ENCODE measurements at places on chromosomes 2 and 18. TPM values are rescaled to one million over a fixed set of nuclear protein-coding genes. Genes with fewer than 3 reads are reported as not detected.

Gene ACYP2
- polyA plus RNA-seq = 16.7 TPM

GRCh38 chr2:62050456-62051045 is 145.1 kb downstream of the COMMD1 start:
- no peak for DNase-seq

- no peak for DNase-seq
Measured at GRCh38 chr18:58991167-58991798, 126.6 kb downstream of the ZNF532 start.

Gene INHBB
- 0.09 TPM for polyA plus RNA-seq

DNA sequence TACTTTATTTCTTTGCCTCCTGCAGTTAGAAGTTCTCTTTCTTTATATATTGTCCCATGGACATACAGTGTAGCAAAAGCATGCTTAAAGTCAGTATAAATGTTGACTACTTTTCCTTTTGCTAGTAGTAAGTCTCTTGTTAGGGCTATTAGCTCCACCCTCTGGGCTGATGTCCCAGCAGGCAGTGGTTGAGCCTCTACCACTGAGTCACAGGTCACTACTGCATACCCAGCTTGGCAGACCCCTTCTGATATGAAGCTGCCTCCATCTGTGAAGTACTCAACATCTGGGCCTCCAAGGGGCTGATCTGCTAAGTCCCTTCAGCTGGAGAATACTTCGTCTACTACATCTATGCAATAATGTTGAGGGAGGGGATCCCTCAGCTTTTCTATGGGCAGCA is 61.0 kb upstream of the SLC35G4 start:
- no peak for DNase-seq

DNA sequence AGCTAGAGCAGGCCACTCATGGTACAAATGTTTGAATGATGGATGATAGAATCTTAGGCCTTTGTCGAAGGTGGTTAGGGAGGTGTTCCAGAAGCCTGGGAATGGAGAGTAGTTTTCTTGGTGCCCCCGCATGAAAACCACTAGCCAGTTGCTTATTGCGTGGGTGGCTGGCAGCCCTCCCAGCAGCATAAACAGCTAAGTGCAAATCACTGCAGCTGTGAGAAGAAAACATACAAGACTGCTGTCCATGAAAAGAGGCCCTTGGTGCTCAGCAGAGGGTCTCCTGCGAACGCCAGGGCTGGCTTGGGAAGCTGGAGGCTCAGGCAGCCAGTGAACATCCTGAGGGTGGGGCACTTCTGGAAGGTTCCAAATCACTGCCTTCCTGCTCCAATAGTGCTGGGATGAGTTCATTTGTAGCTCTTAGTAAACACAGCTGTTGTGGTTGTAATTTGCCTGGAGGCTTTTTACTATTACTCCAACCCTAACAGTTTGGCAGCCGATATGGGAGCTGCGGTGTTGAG is 118.8 kb downstream of the MGAT5 start:
- no peak for DNase-seq

Gene VWC2L
- polyA plus RNA-seq = 0.08 TPM

DNA sequence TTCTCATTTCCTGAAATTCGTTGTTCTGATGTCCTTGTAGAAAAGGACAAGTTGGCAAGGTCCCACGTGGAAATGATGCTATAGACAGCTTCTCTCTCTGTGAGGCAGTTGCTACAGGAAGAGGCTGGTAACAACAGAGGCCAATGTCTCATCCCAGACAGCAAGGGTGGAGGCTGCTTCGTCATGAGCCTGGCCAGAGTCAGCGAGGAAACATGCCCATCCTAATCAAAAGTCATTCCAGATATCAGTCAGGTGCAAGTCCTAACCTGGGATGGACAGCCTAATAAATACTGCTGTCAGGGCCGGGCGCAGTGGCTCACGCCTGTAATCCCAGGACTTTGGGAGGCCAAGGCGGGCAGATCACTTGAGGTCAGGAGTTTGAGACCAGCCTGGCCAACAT is 6.4 kb upstream of the SMAD7 start:
- DNase-seq = no peak

Gene RGPD3
- polyA plus RNA-seq = 0.49 TPM

- DNase-seq = no peak
Measured at GRCh38 chr2:186429104-186429503, 57.0 kb upstream of the ZC3H15 start.

DNA sequence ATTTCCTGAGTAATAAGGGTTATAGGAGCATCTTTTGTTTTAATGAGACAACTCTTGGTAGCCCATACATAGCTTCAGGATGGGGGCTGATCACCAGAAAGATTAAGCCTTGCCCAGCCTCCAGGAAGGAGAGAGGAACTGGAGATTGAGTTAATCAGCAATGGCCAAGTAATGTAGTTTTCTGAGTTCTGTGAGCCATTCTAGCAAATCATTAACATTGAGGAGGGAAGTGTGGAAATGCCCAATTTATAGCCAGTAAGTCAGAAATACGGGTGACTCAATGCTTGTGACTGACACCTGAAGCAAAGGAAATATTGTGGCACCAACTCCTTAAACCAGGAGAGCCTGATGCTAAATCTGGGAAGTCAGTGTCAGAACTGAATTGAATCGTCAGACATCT is 205.1 kb upstream of the SRD5A2 start:
- no peak for DNase-seq

- DNase-seq = no peak
Measured at GRCh38 chr18:76391038-76391437, 104.0 kb downstream of the ZNF516 start.

- DNase-seq = no peak
Measured at GRCh38 chr18:650428-650858, 7.0 kb upstream of the TYMS start.

DNA sequence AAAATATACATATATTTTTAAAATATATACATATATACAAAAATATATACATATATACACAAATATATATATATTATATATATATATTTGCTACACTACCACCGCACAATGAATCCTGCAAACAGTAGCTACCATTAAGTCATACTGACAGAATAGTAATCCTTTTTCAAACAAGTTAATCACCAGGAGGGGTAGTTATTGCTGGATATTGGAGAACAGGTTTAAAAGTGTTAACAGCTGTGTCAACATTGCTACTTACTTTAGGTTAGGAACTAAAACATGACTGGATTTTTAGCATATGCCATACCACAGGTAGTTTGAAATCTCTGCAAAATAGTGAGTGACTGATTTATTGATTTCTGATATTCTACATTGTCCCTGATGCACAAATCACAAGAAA is 529.1 kb upstream of the CDH7 start:
- DNase-seq = no peak

Gene KATNAL2
- polyA plus RNA-seq = 10.5 TPM

Gene SERPINB3
- polyA plus RNA-seq = not detected

DNA sequence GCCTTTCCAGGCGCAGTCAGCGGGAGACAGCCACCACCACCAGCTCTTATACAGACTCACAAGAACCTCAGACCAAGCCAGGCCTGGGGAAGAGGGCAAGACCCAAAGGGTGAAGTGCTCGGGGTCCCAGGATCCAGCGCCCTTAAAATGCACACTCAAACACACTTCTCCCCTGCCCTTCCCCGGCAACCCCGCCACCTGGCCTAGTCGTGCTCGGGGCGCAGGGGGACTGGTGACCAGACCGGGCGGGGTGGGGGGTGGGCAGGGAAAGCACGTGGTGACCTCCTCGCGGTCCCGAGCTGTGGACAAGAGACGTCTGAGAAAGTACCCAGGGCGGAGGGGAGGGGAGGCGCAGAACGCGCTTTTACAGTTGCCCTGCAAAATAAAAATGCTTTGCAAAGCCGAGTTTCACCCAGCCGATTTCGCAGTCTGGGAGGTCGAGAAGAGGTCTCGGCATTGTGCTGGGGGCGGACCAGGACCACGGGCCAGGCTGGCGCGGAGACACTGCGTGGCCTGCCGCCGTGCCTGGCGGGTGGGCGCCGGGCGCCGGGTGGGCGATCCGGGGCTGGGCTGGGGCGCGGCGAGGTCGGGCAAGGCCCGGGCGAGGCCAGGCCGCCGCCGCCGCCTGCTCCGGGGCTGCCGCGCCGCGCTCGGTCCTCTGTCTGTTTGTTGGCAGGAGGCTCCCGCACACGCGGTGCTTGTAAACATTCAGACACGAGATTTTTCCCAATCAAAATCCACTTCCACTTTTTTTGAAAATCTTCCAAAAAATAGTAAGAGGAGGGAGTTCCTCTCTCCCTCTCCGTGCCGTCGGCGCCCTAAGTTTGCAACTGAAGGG is 2.0 kb downstream of the BCL11A start:
- no peak for DNase-seq

DNA sequence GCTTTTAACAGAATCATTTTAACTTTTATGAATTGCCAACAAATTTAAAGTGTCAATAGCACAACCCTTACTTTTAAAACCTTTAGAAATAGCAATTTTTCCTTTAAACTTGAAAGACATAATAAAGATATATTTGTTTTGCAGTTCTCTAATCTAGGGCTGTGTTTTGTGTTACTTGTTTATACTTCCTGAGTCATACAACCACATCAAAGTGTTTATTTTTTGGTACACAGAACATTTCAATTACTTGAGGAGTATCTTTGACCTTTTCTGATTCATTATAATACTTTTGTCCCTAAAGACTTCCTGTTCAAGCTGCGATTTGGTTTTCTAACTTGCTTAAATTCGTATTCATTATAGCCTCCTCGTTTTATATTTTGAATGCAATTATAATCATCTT is 21.8 kb downstream of the TYW5 start:
- no peak for DNase-seq

Gene PPP1R1C
- 2.3 TPM for polyA plus RNA-seq

Gene HOXD12
- 0.26 TPM for polyA plus RNA-seq

Gene DUSP19
- 5.3 TPM for polyA plus RNA-seq

GRCh38 chr2:31413862-31414550 is 536 bp downstream of the XDH start:
- no peak for DNase-seq

- no peak for DNase-seq
Measured at GRCh38 chr2:44578471-44579093, 216.8 kb downstream of the CAMKMT start.

DNA sequence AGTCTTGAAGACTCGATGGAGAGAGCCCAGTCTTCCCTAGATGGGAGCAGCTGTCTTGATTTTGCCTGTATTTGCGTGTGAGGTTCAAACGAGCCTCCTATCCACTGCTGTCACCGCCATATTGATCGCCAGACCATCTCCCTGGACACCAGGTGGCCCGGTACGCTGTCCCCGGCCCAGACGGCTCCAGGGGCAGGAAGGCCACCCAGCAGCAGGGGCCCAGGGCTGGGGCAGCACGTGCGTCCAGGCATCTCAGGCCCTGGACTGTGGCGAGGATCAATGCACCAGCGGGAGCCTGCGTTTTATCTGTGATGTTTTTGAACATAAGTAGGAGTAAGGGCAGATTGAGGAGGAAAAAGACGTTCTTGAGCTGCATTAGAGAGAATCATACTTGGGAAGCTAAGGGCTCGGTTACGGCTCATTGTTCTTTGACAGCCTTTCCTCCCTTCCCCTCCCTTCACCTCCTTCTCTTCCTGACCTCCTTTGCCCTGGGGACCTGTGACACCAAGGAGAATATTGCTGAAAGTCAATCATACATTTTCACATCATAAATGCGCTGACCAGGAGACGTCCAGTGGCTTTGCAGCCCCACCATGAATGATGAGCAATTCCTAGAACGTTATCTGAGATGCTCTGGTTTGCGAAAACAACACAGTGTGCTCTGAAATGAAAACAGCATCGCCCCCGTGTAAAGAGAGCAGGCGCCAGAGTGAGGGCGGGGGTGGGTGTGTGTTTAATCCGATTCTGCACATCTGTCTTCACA is 711.2 kb upstream of the SALL3 start:
- DNase-seq = peak; percentile 41

DNA sequence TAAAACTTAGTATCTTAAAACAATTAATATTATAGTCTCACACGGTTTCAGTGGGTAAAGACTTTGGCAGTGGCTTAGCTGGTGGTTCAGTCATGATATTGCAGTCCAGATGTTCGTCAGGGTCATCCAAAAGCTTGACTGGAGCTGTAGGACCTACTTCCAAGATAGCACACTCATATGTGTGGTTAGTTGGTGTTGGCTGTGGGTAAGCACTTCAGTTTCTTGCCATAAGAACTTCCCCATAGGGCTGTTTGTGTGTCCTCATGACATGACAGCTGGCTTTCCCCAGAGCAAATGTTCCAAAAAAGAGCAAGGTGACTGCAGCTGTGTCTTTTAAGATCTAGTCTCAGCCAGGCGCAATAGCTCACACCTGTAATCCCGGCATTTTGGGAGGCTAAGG is 48.5 kb upstream of the EPC2 start:
- DNase-seq = no peak

GRCh38 chr2:75547345-75548035 is 13.2 kb downstream of the EVA1A start:
- no peak for DNase-seq

DNA sequence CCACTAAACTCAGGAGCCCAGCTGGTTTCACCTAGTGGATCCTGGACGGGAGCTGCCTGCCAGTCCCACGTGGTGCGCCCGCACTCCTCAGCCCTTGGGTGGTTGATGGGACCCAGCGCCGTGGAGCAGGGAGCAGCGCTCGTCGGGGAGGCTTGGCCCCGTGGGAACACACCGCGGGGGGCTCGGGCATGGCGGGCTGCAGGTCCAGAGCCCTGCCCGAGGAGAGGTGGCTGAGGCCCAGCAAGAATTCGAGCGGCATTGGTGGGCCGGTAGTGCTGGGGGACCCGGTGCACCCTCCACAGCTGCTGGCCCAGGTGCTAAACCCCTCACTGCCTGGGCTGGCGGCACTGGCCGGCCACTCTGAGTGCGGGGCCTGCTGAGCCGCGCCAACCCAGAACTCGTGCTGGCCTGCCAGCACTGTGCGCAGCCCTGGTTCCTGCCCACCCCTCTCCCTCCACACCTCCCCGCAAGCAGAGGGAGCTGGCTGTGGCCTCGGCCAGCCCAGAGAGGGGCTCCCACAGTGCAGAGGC is 137.3 kb downstream of the TRIB2 start:
- DNase-seq = no peak

GRCh38 chr2:34242763-34243123 is 643.6 kb upstream of the FAM98A start:
- DNase-seq = no peak

Gene RAD51AP2
- polyA plus RNA-seq = 0.17 TPM

- no peak for DNase-seq
Measured at GRCh38 chr18:35747894-35748472, 166.4 kb downstream of the GALNT1 start.

GRCh38 chr18:22609642-22610041 is 191.9 kb upstream of the CTAGE1 start:
- no peak for DNase-seq

DNA sequence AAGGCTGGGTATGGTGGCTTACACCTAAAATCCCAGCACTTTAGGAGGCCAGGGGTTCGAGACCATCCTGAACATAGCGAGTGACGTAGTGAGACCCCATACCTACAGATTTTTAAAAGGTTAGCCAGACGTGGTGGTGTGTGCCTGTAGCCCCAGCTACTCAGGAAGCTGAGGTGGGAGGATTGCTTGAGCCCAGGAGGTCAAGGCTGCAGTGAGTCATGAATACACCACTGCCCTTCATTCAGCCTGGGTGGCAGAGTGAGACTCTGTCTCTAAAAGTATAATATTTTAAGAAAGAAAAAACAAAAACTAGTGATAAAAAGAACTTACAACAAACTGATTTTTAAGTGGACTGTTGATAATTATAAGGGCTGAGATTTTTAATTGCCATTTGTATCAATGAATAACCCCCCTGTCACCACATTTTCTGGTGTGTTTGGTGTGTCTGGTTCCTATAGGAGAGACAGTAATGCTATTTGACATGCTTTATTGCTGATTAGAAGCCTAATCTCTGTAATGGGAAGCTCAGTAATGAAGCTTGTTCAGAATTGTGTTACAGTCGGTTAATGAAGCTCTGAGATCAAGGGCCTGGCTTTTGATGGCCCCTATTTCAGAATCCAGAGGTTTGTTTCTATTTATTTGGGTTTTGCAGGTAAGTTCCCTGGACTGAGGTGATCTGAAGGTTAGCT is 147.0 kb downstream of the NEDD4L start:
- DNase-seq = no peak

- no peak for DNase-seq
Measured at GRCh38 chr2:85175369-85176299, 42.4 kb downstream of the TCF7L1 start.

Gene INPP4A
- polyA plus RNA-seq = 19.2 TPM

Data from renal cortex interstitium (tissue), 15 donors.